ENCODE measurements at places on chromosomes 7 and 10.

- DNase-seq, result no peak
Measured at GRCh38 chr10:3808689-3809199, 23.7 kb upstream of the KLF6 start.

DNA sequence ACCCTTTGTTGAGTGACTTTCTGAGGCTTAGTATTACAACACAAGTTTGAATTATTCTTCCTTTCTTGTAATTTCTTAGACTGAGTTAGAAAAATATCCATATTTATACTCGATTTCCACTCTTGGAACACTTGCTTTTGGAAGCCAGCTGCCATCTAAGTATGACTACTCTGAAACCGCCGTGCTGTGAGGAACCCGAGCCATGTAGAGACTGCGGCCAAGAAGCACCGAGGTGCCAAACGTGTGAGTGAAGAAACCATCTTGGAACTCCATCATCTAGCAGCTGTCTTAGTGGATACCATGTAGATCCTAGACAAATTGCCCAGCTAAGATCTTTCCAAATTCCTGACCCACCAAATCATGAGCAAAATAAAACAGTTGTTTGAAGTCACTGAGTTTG lies 49.7 kb upstream of the PRKAR2B start:
- DNase-seq, result no peak

- no peak for DNase-seq
Measured at GRCh38 chr10:30762620-30763019, 133.1 kb upstream of the LYZL2 start.

- no peak for DNase-seq
Measured at GRCh38 chr10:52437205-52437646, 123.1 kb downstream of the DKK1 start.

GRCh38 chr7:149300620-149301285 lies 38.8 kb downstream of the ZNF783 start:
- DNase-seq, result no peak

DNA sequence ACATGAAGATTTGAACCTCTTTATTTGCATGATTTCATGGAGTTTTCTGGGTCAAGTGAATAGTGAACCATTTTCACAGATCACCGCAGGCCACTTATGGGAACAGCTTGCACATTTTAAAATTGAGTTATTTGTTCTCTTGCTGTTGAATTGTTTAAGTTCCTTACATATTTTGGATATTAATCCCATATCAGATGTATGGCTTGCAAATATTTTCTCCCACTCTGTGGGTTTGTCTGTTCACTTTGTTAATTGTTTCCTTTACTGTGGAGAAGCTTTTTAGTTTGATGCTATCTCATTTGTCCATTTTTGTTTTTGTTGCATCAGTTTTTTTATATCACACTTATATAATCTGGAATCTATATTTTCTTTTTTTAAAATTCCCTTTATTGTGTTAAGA lies 14.1 kb upstream of the ZC3HAV1L start:
- no peak for DNase-seq

Data from stimulated activated CD4-positive, alpha-beta T cell treated with anti-CD3 and anti-CD28 coated beads, Interleukin-15, amount 100 ng/mL, for 24 hours (primary cell).